ENCODE measurements at places on chromosomes 1 and 21.
A peak's percentile ranks its signal among the peaks of the same experiment; 100 is the strongest.

DNA sequence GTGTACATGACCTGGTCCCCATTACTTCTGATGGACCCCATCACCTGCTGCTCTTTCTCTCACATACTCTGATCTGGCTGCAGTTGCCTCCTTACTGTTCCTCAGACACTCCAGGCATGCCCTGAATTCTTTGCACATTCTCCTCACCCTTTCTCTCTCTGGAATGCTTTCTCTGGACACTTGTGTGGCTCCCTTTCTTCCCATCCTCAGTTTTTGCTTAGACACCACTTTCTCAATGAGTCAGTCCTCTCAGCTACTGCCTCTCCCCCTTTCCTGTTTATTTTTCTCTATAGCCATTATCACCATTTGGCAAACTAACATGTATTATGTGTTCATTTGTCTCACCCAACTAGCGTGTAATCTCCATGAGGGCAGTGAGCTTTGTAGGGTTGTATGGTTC is 28.1 kb downstream of the PLXNA2 start:
- no peak for DNase-seq

DNA sequence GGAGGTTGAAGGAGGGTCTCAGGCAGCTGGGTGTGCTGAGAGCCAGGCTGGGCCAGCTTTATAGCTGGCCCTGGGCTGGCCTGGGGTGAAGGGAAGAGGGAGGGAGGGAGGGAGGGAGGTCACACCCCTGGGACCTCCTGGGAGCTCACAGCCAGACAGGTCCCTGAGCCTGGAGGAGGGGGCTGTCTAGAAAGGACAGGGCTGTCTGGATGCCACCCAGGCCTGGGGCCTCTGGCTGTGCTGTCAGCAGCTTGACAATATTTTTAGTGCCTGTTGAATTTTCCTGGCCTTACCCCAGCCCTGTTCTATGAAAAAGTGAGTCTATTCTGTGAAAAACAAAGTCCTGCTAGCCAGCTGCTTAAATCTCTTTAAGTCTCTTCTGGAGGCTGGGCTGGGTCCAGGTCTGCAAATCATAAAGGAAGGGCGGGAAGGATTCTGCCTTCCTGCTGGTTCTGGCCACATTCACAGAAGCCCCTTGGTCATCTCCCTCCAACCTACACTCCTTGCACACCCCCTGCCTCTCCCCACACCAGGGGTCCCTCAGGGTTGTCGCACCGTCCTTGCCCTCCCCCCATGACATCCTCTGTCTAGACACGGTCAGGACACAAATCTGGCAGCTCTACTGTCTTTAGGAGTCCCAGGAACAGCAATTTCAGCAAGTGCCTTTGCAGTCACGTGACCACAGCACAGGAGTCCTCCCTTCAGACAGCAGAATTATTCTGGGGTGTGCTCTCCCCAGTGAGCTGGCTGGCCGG is at the start of gene LEFTY2:
Gene LEFTY2, minus strand, starts transcription at position 34 of the 755 bp plus-strand sequence. CDS start 80 bp downstream, outside the sequence.
- no peak for DNase-seq

- DNase-seq: no peak
These were observed 60.8 kb downstream of the ARHGEF16 start for GRCh38 chr1:3515272-3515671.

- DNase-seq: no peak
These were observed 553.9 kb downstream of the DPYD start for GRCh38 chr1:97366984-97367383.

- no peak for DNase-seq
These were observed 156.8 kb downstream of the FOXD2 start for GRCh38 chr1:47594627-47595026.

DNA sequence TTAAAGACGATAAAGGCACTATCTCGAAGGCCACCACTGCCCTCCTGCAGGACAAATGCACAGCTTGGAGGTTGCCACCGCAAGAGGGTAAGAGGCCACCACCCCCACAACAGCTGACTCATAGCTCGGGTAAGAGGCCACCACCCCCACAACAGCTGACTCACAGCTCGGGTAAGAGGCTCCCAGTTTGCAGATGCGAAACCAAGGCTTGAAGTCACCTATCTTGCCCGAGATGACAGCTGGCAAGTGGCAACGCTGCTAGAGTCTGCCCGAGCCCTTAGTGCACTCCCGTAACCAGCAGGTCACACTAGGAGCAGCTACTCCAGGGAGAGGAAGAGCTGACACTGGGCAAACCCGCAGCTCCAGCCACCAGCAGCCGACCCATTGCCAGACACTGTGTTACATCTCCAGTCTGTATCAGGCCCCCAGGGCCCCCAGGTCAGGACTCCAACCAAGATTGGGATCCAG is 17.1 kb upstream of the SPSB1 start:
- DNase-seq: peak; percentile 73

DNA sequence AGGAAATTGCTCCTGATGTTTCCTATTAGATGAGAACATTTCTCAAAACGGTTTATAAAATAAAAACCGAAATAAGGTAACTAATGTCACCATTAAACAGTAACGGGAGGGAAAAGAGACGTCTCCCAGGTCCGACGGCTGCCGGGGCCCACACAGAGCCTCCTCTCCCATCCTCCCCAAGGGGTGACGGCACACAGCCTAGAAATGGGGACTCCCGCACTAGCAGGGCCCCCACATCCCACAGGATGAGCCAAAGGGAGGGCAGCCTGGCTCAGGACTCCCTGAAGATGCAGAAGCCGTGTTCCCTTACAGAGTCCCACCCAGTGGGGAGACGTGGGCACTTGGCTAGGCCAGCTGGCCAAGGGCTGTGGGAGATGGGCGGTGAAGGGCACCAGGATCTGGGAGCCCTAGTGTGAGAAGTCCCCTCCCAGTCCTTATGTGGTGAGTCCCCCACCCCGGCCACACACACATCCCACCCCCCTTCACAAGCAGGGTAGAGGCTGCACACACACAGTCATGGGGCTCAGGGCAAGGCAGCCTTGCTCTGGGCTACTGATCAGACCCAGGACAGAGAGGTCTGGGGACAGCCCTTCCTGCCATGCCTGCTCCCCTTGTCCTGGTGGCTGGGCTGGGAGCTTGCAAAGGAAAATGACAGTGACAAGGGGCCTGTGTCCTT is 3.3 kb downstream of the KRTAP10-3 start:
- DNase-seq: no peak

DNA sequence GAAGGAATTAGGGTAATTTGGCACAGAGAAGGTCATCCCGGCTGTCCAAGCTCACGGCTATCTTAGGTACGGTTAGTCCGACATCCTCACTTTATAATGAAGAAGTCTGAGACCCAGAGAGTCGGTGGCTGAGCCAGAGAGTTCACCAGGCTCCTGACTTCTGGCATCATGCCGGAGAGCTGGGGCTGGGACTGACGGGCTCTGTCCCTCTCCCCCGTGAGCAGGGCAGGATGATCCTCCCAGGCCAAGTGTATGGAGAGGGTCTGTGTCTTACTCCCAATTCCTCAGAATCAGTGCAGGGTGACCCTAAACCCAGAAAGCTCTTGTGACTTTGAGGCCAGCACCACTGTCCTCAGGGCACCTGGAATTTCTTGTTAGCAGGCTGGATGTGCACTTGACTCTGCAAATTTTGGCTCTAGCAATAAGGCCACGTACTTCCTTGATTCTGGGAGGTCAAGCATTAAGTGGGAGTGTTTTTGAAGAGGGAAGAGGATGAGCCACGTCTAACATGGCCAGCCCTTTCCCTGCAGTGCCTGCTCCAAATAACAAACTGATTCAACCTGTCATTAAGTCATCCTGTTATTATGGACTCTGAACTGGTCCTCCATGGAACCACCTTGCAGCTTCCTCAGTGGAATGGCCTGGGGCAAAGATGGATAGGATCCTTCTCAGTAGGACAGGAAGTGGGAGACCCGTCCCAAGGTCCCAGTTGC is 20.8 kb upstream of the BTG2 start:
- no peak for DNase-seq

- DNase-seq: no peak
These were observed 72.2 kb downstream of the MRPL37 start for GRCh38 chr1:54272134-54272533.

- no peak for DNase-seq
These were observed 24.6 kb upstream of the SLC35A3 start for GRCh38 chr1:99945174-99945573.

DNA sequence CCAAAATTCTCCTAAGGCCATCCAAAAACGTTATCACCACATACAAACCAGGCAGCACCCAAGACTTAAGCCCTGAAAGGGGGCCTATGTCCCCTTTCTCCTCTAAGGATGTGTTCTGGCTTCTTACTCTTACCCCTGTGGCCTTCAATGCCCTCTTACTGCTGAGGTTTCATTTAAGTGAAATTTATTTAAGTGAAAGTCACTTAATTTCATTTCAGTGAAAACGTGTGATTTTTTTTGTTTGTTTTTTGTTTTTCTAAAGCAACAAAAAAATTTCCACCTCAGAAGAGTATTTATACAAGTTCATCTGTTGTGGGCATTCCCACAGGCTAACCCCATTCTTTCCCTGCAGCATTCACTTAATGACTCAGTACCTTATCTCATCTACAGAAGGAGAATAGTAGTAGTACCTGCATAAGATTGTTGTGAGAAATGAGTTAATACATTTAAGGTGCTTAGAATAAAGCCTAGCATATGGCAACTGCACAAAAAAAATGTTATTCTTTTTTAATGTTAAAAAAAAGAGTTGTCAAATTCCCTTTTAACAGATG is 220.6 kb downstream of the CHRM3 start:
- DNase-seq: no peak

- no peak for DNase-seq
These were observed 7.8 kb downstream of the LMOD1 start for GRCh38 chr1:201938440-201939035.

DNA sequence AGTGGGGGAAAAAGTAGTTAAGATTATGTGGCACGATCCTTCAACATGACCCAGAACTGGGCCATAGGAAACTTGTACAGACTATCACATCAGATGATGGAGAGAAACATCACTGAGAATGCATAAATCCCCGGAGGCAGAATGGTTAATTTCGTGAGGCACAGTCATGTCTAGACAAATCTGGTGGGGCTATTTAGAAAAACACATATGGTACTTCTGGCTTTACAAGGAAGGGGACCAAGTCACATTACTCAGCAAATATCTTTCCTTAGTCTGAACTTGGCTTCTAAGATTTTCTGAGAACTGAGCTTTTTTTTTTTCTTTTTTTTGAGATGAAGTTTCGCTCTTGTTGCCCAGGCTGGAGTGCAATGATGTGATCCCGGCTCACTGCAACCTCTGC is 9.2 kb upstream of the UQCRHL start:
- no peak for DNase-seq

DNA sequence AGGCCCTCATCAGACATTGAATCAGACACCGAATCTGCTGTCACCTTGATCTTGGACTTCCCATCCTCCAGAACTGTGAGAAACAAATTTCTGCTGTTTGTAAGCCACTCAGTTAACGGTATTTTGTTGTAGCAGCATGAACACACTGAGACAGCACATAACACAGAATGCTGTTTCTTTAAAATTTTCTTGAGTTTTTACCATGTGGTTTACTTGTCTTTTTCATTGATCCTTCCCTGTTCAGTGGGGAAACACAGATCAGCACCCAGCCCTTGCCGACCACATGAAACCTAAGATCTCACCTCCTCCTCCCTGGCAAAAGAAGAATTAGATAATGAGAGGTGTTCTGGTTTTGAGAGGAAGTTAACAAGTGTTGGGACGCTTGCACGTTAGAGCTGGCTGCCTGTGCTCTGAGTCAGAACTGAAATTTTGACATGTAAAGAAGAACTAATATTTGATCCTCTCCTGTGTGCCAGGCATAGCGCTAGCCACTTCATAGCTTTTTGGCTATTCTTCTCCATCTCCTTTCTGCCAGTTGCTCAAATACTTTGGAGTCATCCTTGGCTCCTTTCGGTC is 179.6 kb downstream of the DHRS3 start:
- no peak for DNase-seq
